SK-N-MC (cell line): ENCODE measurements at places on chromosomes 1 and 21.

DNA sequence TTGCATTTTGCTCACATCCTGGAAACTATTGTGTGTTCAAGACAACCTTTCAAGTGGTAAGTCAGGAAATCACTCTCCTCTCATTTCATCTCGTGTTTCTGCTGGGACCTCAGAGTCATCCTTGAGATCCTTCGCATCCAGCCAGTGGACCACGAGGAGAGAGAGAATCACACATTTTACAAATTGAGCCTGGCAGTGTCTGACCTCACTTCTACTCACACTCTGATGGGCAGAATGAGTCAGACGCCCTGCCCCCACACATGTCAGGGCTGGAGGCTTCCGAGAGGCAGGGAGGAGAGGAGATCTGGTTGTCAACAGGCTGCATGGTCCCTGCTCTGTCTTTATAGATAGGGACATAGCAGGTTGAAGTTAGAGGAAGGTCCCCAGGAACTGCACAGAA is 509.7 kb downstream of the AJAP1 start:
- DNase-seq: no peak

- DNase-seq: no peak
Observed at GRCh38 chr1:156402331-156403020, 33.5 kb downstream of the RHBG start.

DNA sequence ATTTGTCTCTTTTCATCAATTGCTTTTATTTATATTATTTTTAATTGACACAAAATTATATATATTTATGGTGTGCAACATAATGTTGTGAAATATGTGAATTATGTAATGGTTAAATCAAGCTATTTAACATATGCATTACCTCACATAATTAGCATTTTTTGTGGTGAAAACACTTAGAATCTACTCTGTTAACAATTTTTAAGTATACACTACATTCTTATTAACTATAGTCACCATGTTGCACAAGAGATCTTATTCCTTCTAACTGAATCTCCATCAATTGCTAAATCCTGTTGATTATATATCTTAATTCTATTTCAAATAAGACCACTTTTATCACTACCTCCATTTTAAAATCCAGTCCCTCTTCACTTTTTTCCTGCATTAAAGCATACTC is 42.5 kb downstream of the PLPPR5 start:
- DNase-seq: no peak

GRCh38 chr1:212520299-212520698 is 87.6 kb downstream of the NENF start:
- no peak for DNase-seq

- DNase-seq: no peak
Observed at GRCh38 chr1:58964880-58965279, 181.0 kb upstream of the JUN start.

DNA sequence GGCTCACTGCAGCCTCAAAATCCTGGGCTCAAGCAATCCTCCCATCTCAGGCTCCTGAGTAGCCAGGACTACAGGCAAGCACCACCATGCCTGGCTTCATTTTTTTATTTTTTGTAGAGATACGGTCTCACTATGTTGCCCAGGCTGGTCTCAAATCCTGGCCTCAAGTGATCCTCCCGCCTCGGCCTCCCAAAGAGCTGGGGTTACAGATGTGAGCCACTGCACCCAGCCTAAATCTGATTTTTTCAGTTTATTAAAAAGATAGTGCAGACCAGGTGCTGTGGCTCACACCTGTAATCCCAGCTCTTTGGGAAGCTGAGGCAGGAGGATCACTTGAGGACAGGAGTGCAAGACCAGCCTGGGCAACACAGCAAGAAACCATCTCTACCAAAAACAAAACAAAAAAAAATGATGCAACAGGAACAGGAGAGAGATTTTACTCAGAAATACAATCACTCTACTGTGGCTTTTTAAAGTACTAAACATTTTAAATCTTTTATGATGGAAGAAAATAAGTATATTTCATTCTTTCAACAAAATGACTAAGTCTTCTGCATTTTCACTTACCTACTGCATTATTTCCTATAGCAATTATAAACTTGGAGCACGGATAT is 1.9 kb downstream of the PSMG1 start:
- no peak for DNase-seq

DNA sequence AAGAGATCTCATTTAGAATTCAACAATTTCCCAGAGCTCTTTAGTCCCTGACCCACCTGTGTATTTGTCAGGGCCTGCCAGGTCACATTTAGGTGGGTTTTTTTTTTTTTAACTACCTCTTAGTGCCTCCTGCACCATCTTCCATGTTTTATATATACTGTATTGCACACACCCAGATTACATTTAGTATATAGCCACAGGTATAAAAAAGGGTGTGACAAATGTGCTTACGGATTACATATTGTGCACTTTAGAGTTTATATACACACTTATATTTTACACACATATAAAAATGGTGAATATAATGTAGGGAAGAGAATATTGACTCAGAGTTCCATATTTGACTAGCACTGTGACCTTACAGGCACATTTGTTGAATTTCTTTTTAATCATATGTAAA is 17.4 kb upstream of the LRIG2 start:
- DNase-seq: no peak

DNA sequence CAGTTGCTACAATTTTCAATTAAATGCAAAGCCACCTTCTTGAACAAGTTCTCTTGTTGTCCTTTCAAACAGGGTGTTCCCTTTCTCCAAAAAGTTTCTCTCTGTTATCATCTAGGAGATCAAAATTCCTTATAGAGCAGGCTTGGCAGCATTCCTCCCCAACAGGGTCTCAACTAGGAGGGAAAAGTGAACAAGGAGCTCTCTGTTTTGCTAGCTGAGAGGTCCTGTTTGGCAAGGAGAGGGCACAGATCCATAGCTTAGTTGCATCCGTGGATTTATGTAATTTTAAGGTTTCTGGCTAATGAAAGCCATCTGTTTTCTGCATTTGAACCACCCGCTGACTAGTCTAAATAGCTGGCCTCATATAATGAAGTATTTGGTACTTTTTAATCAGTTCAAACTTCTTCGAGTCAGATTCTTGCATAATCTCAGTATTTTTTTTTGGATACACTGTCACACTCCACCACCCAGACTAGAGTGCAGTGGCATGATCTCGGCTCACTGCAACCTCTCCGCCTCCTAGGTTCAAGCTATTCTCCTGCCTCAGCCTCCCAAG is 54.0 kb downstream of the APP start:
- no peak for DNase-seq

GRCh38 chr1:205942631-205943159 is 561 bp downstream of the SLC26A9 start:
- DNase-seq: no peak

- no peak for DNase-seq
Observed at GRCh38 chr1:226526801-226527595, 21.6 kb upstream of the STUM start.

DNA sequence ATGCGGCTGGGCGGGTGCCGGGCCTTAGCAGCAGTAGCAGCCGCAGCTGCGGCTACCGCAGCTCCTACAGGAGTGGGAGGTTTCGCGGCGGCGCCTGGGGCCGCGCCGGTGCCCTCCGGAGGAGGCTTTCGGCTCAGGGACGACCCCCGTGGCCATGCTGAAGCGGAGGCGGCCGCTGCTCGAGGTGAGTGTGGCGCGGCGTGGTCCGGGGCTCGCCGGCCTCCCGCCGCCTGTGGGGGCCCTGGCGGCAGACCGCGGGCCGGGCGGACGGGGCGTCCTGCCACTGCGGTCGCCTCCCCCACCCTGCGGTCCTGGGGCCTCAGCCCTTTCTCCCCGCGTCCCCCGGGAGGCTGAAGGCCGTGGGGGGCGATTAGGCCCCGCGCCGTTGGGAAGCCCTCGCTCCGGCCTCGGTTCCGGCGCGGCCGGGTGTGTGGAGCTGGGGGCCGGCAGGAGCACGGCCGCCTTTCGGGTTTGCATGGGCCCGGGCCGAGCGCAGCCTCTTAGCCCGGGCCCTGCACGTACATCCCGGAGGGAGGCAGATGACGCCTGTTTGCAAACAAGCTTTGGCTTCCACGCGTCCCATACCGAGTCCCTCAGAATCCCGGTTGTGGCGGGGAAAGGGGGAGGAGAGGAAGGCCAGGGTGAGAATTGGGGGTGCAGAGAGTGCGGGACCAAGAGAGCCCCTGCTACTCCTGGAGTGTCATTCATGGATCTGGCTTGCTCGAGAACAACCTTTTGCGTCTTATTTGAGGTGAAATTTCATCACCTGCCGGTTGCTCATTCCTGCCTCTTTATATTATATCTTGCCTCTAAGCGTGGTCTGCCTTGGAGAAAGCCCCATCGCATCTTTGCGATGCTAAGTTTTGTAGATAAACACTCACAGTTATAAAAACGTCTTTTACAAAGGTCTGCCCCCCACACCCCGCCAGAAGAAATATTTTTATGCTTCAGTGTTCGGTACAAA is 613 bp downstream of the ZFYVE9 start:
- no peak for DNase-seq

GRCh38 chr1:6625584-6626149 is 999 bp downstream of the THAP3 start:
- no peak for DNase-seq

DNA sequence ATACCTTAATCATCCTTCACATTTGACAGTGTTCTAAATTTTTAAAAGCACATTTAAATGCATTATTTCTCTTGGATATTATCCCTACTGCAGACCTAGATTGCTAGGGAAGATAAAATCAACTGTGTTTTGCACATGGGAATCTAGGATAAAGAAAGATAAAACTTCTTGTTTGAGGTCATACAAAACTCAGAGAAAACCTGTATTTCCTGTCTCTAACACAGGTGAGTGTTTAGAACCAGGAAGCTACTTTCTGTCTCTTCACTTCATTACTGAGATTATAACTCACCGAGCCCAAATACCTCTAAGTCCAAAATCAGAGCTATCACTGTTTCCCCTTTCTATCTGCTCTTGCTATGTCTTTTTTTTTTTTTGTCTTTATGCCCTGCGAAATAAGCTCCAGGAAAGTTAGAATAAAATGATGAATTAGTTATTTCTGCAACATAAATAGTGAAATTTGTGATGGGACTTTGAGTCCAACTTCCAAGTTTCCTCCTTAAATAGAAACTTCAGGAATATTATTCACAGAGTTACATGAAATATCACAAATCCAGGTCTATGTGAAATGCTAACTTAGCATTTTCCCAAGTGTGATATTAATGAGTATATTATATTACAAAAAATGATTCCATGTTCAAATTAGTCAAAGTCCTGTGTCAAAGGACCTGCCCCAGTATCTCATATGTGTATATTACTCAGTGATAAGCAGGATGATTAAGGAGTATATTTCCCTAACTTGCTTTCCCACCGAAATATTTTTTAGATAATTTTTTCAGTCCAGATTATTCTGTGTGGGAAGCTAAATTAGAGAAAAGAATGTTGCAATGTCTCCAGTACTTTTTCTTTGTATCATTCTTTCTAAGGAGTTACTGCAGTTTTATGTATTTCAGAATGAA is 226.4 kb downstream of the PLA2G4A start:
- DNase-seq: no peak

DNA sequence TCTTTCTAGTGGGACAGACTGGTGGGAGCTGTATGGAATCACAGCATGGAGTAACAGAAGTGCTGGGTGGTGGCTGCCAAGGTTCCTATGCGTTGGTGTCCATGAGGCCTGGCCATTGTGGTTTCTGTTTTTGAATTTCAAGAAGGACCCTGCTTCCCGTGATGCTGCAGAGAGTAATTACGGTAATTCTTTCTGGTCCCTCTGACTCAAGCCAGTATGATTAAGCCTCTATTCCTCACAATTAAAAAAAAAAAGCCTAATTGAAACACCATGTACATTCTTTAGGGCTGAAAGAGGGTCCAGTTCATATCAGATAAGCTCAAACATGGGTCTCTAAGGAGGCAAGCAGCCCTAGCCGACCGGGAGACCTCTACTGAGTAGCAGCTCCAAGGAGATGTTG is 10.5 kb upstream of the C1orf21 start:
- no peak for DNase-seq

GRCh38 chr1:247456021-247456420 is 1.9 kb downstream of the OR2B11 start:
- no peak for DNase-seq

- DNase-seq: no peak
Observed at GRCh38 chr1:19206947-19207346, 3.1 kb downstream of the UBR4 start.

GRCh38 chr1:74731399-74732052 is 1.3 kb downstream of the CRYZ start:
- DNase-seq: no peak

- DNase-seq: no peak
Observed at GRCh38 chr1:173295391-173295790, 88.3 kb upstream of the TNFSF4 start.

DNA sequence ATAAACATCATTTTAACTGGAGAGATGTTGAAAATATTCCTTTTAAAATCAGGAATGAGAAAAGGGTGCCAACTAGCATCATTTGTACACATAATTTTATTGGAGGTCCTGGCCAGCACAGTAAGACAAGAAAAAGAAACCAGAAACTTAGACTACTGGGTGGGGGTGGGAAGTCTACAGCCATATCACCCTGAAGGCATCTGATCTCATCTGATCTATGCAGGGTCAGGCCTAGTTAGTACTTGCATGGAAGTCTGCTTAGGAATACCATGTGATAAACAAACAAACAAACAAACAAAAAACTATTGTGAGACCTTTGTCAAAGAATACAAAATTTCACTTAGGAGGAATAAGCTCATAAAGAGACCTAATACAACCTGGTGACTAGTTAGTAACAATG is 54.2 kb downstream of the EIF2B3 start:
- DNase-seq: no peak

DNA sequence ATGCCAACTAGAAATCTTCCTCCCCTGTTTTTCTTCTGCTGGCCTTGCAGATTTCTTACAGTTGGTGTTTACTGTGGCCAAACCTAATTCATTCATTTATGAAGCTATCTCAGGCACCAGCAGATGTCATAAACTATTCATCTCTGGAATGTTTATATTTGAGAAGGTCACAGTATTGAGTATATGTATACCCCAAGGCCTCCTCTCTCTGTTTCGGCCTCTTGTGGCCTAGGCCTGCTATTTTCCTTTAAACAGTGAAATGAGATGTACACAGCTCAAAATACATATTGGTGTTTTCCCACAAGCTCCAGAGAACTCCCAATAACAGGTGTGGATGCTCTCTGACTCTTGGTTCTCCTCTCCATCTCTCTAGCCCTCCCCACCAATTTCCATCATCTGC is 520.7 kb upstream of the CAMK1G start:
- DNase-seq: no peak

DNA sequence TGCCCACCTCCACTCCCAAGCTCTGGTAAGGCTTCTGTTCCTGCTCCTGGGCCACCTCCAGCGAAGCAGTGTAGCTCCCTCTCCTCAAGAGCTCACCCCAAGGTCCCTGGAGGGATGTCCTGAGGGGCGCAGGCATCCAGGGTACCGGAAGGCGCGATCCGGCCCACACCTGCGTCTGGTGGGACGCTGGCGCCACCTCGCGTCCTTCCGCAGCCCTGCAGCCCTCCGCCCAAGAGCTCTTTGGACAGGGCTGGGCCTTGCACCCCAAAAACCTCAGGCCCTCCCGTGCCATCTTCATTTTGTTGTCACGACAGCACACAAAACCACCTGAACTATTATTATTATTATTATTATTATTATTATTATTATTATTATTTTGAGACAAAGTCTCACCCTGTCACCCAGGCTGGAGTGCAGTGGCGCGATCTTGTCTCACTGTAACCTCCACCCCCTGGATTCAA is 49.2 kb upstream of the PAX7 start:
- DNase-seq: no peak
